ENCODE measurements at places on chromosomes 2 and 18.

DNA sequence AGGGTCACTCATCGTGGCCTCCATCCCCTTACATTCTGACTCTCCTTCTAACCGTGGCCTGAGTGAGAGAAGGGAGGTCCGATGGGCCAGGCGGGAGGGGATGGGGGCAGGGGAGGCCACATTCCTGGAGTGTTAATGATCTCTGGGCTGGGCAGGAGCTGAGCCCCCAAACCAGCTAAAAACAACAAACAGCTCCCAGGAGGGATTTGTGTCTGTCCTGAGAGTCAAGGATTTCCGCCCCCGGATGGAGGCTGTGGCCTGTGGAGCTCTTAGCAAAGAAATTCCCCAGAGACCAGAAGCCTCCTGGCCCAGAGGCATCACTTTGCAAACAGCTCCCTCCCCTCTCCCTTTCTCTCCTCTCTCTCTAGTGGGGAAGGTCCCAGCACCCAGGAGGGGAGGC, 23.5 kb downstream of the EMX1 start:
- peak; percentile 10 for DNase-seq

GRCh38 chr2:32647180-32647651, 19.4 kb downstream of the TTC27 start:
- DNase-seq = peak; percentile 63

- DNase-seq = no peak
Observed at GRCh38 chr18:22604986-22605421, 187.3 kb upstream of the CTAGE1 start.

GRCh38 chr2:70566906-70567305, 13.3 kb upstream of the TGFA start:
- no peak for DNase-seq

- DNase-seq = no peak
Observed at GRCh38 chr2:183996825-183997793, 601.2 kb upstream of the ZNF804A start.

DNA sequence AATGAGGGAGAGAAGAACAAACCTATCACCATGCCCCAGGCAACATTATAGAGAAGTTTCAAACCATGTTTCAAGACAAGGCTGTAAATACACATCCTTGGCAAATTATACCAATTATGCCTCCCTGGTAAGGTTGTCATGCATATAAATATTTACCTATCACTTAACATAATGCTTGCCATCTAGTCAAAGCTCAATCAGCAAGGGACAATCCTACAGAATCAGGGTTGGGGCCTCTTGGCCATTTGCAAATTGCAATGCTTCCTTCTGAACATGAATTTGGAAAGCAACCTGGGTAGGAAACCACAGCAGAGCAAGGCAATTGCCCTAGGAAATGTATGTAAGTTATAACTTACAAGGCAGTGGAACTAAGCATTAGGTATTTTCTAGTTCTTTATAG, 907.2 kb upstream of the CDH2 start:
- DNase-seq = no peak

- DNase-seq = peak; percentile 1
Observed at GRCh38 chr18:811182-811891, 705 bp downstream of the YES1 start.

- DNase-seq = no peak
Observed at GRCh38 chr2:88450925-88451810, 1.3 kb downstream of the FOXI3 start.

Measured in amniotic stem cell (primary cell).